ENCODE measurements at places on chromosomes 6 and 20. TPM values are rescaled to one million over a fixed set of nuclear protein-coding genes. Genes with fewer than 3 reads are reported as not detected.

PDYN gene
- polyA plus RNA-seq, result not detected

FLRT3 gene
- polyA plus RNA-seq, result 14.2 TPM

TCP11 gene
- 0.41 TPM for polyA plus RNA-seq

HAO1 gene
- polyA plus RNA-seq, result 0.86 TPM

C6orf58 gene
- not detected for polyA plus RNA-seq

LBP gene
- polyA plus RNA-seq, result 1.2 TPM

RFX6 gene
- polyA plus RNA-seq, result not detected

SLC22A3 gene
- polyA plus RNA-seq, result 7.4 TPM

DNA sequence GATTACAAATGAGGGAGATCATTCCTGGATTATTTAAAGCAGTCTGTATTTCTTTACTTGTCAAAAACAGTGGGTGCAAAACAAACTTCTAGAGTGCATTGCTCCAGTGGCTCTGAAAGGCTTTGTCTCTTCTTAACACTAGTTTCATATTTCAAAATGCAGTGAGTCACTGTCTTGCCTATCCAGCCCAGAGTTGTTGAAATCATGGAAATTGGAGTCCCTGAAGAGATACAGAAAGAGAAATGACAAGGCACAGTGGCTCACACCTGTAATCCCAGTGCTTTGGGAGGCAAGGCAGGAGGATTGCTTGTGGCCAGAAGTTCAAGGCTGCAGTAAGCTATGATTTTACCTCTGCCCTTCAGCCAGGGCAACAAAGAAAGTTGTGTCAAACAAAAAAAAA lies 11.3 kb downstream of the SLC2A12 start:
- H3K36me3 ChIP-seq, result no peaks in the 10 kb centered on the region
- no peak overlapping the region for H3K27ac ChIP-seq
- DNase-seq, result no peak
- no peaks in the 10 kb centered on the region for H3K4me1 ChIP-seq
- H3K27me3 ChIP-seq, result no peaks in the 10 kb centered on the region
- H3K4me3 ChIP-seq, result no peak overlapping the region

DNA sequence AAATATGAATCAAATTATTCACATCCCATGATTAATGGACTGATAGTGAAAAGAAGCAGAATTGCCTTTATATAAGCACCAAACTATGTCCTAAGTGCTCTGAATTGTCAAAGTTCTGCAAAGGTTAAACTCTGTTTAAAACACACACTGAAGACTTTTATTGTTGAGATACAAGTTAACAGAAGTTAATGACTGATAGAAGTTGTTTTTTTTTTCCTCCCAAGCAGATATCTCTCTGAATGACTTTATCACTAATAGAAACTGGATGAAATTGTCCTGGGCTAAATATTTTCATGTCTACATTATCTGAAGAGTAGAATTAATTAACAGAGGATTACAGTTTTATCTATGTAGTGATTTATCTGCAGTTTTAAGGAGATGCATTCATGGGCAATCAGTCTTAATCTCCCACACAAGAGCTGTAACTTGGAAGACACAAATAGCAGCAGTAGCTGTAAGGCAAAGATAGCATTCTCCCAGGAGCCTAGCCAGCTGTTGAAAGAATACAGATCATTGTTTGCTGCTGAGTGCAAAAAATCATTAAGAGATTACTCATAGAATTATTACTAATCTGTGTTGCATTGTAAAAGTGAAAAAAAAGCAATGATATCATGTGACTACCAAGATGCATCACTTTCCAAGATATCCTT lies 49.9 kb downstream of the BMP5 start:
- no peaks in the 10 kb centered on the region for H3K36me3 ChIP-seq
- peaks cover 3% of the 10 kb centered on the region for H3K4me1 ChIP-seq
- H3K27ac ChIP-seq, result no peak overlapping the region
- no peak overlapping the region for H3K4me3 ChIP-seq
- no peak for DNase-seq

DNA sequence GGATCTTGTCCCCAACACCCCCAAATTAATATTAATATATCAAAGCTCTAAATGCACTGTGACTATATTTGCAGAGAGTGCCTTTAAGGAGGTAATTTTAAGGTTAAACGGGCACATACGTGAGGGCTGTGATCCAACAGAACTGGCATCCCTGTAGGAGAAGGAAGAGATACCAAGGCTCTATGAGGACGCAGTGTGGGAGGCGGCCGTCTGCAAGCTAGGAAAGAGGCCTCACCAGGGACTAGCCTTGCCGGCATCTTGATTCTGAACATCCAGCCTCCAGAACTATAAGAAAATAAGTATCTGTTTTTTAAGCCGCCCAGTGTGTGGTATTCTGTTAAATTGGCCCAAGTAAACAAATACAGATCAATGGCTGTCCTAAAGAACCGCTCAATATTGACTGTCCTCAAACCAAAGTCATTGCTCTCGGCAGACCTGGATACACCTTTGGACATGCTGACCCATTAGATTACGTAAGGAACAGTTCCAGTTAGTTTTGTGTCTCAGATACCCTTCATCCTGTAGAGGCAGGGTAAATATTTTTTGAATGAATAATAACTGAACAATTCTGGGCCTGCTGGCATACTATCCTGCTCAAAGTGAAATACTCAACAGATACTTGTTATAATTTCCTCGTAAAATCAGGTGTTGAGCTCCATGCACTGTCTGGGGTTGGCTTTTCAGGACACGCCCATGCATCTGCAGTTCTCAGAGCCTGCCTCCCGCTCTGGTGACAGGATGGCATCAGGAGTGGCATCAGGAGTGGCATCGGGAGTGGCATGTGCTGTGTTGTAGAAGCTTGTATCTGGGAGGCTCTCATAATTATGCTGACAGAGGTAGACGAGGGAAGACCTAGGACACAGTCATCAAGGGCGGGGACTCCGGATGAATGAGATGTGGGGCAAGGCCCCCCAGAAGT lies 6.3 kb downstream of the PRR18 start:
- peaks cover 6% of the 10 kb centered on the region for H3K27me3 ChIP-seq
- no peaks in the 10 kb centered on the region for H3K4me1 ChIP-seq
- no peak overlapping the region for H3K27ac ChIP-seq
- no peak for DNase-seq
- no peaks in the 10 kb centered on the region for H3K36me3 ChIP-seq
- H3K4me3 ChIP-seq, result no peak overlapping the region

- H3K4me1 ChIP-seq, result peaks cover 2% of the 10 kb centered on the region
- no peaks in the 10 kb centered on the region for H3K27me3 ChIP-seq
- DNase-seq, result no peak
- H3K27ac ChIP-seq, result no peak overlapping the region
Measured at GRCh38 chr6:161138543-161139303, 135.1 kb downstream of the AGPAT4 start.

DNA sequence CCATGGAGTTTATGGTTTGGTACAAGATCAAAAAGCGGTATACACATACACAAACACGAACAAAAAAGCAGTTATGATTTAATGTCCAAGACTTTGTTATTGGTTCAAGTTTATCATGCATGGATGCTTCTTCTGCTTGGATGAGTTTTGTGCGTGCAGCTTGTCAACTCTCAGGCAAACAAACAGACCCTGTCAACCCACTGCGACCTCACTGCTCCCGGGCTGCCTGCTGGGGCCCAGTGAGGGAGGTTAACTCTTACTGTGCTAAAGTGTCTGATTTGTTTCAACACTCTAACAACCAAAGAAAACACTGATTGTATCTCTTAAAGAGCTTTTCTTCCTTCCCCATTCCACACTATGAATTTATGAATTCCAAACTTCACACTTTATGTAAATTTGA lies 26.8 kb upstream of the DDR1 start:
- DNase-seq, result peak; percentile 66
- peaks cover 6% of the 10 kb centered on the region for H3K4me1 ChIP-seq
- no peak overlapping the region for H3K4me3 ChIP-seq
- H3K27me3 ChIP-seq, result no peaks in the 10 kb centered on the region
- H3K27ac ChIP-seq, result no peak overlapping the region
- no peaks in the 10 kb centered on the region for H3K36me3 ChIP-seq

DNA sequence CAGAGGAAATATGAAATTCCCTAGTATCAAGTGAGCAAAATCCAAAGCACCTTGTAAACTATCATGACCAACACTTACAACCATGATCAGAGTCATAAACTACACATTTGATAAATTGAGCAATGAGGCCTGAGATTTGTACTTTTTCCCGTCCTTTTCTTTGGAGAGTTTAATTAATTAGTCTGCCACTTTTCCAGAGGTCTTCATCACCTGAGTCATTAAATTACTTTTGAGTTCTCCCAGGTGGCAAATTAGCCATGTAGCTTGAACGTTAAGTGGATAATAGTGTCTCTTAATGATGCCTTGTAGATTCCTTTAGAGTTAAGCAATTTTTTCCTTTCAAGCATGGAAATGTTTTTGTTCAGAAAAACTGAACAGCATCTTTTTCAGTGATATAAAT lies 75.6 kb downstream of the RNF217 start:
- H3K27ac ChIP-seq, result no peak overlapping the region
- DNase-seq, result no peak
- H3K4me3 ChIP-seq, result no peak overlapping the region
- H3K4me1 ChIP-seq, result no peaks in the 10 kb centered on the region

DNA sequence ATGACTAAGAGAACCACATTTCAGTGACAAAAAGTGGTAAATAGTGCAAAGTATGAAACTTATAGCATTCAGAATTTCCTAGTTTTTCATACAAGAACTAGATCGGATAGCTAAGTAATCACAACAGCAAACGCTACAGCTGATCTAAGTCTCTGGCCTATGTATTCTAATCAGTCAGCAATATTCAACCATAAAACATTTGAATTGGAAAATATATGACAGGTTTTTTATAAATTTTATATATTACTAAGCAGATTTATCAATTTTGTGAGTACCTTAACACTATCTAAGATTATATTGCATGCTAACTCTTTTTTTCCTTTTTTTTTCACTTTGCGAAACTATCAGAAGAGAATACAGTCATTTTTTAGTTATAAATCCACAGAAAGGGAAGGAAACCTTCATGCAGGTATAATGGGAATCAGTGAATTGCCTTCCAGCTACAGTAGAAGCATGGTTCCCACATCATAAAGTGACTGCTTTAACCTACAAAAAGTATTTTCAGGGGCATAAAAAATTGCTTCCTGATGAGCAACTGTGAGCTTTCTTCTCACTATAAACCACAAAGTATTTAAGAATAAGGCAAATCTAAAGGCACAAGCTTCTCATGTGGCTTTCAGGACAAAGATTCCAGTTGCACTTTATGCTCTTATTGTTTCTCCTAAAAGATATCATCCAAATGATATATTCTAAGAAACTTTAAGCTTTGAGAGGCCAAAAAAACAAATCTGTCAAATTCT lies 74.0 kb upstream of the GJE1 start:
- no peaks in the 10 kb centered on the region for H3K4me1 ChIP-seq
- H3K27ac ChIP-seq, result no peak overlapping the region
- DNase-seq, result no peak
- no peaks in the 10 kb centered on the region for H3K27me3 ChIP-seq
- H3K4me3 ChIP-seq, result no peak overlapping the region

DNA sequence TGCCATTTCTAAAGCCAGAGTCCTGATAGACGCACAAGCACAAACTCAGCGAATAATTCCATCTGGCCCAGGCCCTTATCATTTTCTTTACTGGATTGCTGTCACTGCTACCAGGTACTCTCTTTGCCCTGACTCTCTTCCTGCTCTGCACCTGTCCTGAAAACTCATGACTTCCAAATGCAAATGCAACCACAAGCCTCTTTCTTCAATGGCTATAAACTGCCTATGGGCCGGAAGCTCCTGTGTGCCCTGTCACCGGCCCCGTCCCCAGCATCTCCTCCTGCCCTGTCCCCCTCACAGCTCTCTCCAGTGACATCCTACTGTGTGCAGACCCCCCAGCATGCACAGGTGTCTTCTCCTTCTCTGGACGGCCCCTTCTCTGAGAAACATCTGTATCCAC lies 302.6 kb downstream of the GMDS start:
- H3K27me3 ChIP-seq, result no peaks in the 10 kb centered on the region
- H3K27ac ChIP-seq, result no peak overlapping the region
- H3K4me1 ChIP-seq, result no peaks in the 10 kb centered on the region
- H3K4me3 ChIP-seq, result no peak overlapping the region
- H3K36me3 ChIP-seq, result no peaks in the 10 kb centered on the region
- no peak for DNase-seq

- H3K27me3 ChIP-seq, result no peaks in the 10 kb centered on the region
- H3K27ac ChIP-seq, result no peak overlapping the region
- H3K4me1 ChIP-seq, result no peaks in the 10 kb centered on the region
- no peak overlapping the region for H3K4me3 ChIP-seq
Measured at GRCh38 chr6:19301980-19302379, 535.2 kb upstream of the ID4 start.

DNA sequence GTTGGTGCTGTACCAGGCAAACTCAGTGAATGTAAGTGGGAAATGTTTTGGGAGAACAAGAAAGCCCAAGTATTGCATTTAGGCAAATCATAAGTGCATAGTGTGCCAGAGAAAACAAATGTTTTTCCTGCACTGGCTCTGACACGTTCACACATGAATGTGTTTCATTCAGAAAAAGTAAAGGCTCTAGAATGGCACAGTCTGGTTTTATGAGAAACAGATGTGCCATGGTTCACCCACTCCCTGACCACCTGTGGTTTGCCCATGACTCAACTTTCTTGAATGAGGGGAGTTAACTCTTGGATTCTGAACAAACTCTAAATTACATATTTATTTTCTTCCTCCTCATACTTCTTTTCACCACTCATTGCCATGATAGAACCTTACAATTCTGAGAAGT lies 126.9 kb downstream of the KCNQ5 start:
- H3K36me3 ChIP-seq, result no peaks in the 10 kb centered on the region
- DNase-seq, result no peak
- H3K27me3 ChIP-seq, result no peaks in the 10 kb centered on the region
- H3K4me3 ChIP-seq, result no peak overlapping the region
- H3K4me1 ChIP-seq, result no peaks in the 10 kb centered on the region

Measured in kidney (tissue), 22 donors.